Stimulated activated naive CD4-positive, alpha-beta T cell (primary cell): ENCODE measurements at places on chromosomes 16 and 17.

- DNase-seq, result no peak
Measured at GRCh38 chr17:38748892-38749222, 721 bp upstream of the PCGF2 start.

GRCh38 chr17:1160591-1161390, 19.0 kb downstream of the ABR start:
- DNase-seq, result no peak

- no peak for DNase-seq
Measured at GRCh38 chr17:55140809-55141208, 124.0 kb upstream of the HLF start.

DNA sequence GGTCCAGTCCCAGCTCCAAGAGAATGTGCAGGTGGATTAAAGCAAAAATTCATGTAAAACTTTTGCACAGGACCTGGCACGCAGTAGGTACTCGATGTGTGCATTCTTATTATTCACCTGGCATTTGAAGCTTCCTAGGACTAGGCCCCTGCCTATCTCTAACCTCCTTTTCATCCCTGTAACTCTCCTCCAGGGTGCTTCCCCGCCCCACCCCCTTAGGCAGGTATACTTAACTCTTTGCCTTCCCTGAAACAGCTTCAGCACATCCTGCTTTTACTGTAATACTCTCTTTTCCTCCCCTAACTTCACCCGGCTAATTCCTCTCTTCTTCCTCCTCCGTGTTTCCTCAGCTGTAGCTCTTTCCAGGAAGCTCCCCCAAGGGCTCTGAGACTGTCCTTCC, 54.8 kb downstream of the CDK5R1 start:
- no peak for DNase-seq

- DNase-seq, result no peak
Measured at GRCh38 chr16:28188085-28188916, 23.5 kb downstream of the XPO6 start.

- no peak for DNase-seq
Measured at GRCh38 chr17:32356750-32357149, 6.8 kb downstream of the ZNF207 start.

GRCh38 chr17:31198026-31198425, 99.0 kb downstream of the OMG start:
- DNase-seq, result no peak

DNA sequence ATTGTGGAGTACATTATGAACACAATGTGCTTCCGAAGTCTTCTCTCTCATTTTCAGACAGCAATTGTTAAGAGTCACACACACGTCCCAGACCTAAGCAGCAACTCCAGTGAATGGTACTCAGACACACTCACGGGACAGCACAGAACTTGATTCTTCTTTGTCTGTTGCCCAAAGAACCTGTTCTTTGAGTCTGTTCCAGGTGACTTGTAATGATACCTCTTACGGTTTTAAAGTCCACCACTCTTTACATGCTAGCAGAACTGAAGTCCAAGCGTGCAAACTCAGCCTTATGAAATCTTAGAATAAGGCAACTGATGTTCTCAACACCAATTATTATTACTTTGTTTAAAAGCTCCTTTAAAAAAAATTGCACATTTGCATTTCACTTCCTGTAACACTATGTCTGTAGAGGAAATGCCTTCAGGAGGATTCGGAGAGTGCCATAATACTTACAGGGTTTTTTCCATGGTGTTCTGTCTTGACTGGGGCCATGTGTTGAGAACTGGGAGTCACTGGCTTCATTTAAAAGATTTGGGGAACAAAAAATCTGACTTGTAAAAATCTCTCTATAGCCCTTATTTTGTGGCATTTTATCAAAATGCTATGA, 48.1 kb downstream of the MARF1 start:
- no peak for DNase-seq

- no peak for DNase-seq
Measured at GRCh38 chr17:50689251-50689650, 18.5 kb downstream of the ANKRD40 start.

- no peak for DNase-seq
Measured at GRCh38 chr16:77986011-77986740, 36.2 kb upstream of the CLEC3A start.

GRCh38 chr17:4327606-4328005, 38.9 kb downstream of the UBE2G1 start:
- no peak for DNase-seq

- no peak for DNase-seq
Measured at GRCh38 chr16:27819356-27819755, 244.2 kb downstream of the GSG1L start.

DNA sequence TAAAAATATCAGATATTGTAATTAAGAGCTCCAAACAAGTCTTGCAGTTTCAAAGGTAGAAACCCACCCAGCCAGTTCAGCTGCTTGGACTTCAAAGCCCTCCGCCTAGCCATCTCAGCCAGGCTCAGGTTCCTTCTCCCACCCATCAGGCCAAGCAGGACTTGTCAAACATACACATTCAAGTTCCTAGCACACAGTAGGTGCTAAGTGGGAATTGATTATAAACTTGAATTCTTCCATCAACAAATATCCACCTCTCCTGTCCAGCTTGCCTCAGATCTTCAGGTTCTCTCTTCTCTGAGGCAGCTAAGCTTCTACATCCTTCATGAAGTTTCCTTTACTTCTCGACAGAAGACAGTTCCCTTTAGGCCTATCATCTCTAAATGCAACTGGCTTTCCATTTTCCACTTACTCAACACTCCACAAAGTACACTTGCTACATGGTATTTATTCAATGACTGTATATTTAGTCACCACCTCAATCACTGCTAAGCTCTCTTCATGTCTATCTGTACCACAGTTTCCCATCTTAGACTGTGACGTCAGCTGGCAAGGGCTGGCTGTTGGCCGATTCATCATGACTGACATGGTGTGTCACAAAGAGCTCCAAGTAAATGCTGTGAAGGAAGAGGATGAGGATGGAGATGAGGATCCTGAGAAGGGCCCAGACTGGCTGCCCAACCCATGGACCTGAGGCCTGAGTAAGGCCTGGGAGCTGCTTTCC, 13.3 kb upstream of the COG7 start:
- DNase-seq, result no peak

DNA sequence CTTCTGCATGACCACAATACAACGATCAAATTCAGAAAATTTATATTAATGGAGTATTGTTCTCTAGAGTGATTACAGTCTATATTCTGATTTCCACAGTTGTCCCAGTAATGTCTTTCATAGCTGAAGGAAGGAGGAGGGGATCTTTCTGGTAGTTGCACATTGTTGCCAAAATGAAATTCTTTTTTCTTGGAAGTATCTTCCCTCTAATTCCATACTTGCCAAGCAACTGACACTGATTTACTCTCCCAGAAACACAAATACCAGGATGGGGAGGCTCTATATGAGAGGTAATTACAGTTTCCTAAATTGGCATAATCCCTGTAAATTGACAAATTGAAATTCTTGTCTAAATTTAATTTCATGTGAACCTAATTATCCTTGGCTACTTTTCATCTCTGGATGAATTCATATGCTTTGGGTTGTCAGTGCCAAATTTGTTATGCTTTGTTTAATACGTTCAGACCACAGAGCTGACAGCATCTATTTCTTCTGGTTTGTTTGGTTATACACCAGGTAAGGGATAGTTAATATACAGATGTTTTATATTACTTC, 30.0 kb downstream of the NOL11 start:
- no peak for DNase-seq

GRCh38 chr17:65017207-65017774, 39.2 kb downstream of the GNA13 start:
- no peak for DNase-seq

- DNase-seq, result peak; percentile 44
Measured at GRCh38 chr17:45225051-45225700, 3.5 kb downstream of the FMNL1 start.

DNA sequence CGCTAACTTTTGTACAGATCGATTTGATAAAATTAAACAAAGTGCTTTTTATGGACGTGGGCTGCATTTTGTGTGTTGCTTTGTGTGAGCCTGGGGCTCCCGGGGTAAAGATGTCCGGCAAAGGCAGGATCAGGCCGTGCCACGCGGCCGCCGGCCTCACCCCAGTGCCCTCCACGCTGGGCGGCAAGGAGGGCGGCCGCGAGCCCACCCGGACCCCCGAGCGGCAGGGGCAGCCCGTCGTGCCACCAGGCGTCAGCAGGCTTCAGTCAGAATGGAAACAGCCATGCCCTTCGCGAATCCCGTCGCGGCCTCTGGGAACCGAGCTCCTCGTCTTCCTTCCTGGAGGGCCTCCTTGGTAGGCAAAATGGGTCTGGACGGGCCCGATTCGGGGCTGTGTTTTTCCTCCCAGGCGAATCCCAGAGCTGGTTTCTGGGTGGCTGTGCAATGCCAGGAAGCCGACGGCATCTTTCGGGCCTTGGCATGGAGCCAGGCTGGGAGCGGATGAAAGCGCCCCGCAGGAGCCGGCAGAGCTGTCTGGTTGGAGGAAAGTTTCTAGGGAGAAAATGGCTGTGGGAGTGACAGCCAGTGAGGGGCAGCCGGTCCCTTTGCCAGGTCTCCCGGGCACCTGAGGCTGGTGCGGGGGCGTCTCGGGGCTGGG, 5.5 kb downstream of the SOX8 start:
- no peak for DNase-seq

DNA sequence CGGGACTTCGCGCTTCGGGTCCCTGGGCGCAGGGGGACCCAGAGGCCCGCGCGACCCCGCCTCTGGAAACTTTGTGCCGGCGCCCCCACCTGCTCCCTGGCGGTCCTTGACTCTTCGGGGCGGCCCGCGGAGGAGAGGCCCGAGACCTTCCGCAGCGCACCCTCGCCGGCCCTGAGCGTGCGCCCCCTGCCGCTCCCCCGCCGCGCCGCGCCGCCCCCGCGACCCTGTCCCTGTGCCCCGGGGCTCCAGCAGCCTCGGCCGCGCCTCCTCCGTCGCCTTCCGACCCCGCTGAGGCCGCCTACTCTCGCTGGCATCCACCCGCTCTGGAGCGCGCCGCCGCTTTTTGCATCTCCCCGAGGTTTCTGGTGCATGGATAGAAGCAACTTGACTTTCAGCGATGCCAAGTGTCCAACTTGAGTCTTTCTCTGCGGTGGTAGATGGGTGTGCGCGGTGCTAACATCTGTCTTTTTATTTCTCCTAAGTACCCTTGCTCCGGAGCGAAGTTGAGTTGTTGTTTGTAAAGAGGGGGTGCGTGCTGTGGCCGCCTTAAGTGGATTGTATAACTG, 414 bp downstream of the DUSP14 start:
- DNase-seq, result peak; percentile 76

DNA sequence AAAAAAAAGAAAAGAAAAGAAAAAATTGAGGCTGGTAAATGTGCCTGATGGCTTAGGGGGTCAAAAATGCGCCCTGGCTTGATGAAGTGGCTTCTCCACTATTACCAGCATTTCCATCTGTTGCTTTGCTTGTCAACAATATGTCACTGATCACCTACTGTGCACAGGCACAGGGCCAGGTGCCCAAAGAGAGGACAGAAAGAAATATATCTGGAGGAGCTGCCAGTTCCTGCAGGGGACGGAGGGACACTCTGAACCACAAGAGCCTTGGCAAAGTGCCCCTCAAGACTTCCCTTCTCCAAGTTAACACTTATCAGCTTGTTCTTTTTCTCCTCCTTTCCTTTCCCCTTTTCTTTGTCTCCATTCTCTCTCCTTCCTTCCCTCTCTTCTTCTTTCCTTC, 34.7 kb downstream of the GINS3 start:
- DNase-seq, result no peak

DNA sequence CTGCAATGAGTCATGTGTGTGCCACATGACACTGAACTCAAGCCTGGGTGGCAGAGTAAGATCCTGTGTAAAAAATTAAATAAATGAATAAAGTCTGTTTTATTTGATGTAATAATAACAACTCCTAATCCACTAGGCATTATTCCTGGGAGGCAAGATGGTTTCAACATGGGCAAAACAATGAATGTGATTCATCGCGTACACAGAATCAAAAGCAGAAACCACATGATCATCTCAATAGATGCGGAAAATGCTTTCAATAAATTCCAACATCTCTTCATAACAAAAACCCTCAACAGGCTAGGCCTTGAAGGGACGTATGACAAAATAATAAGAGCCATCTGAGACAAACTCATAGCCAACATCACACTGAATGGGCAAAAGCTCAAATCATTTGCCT, 195.4 kb downstream of the CDH11 start:
- no peak for DNase-seq

DNA sequence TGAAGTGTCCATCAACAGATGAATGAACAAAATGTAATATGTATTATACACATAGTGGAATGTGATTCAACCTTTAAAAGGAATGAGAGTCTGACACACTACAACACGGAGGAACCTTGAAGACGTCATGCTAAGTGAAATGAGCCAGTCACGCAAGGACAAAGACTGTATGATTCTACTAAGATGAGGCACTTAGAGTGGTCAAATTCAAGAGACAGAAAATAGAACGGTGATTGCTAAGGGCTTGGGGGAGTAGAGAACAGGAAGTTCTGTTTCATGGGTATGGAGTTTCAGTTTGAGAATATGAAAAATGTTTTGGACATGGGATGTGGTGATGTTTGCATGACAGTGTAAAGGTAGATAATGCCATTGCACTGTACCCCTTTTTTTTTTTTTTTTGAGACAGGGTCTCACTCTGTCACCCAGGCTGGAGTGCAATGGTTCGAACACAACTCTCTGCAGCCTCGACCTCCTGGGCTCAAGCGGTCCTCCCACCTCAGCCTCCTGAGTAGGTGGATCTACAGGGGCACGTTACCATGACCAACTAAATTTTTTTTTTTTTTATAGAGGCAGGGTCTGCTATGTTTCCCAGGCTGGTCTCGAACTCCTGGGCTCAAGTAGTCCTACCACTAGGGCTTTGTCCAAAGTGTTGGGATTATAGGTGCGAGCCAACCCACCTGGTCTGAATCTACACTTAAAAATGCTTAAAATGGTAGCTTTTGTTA, 2.9 kb upstream of the CCDC102A start:
- DNase-seq, result no peak

DNA sequence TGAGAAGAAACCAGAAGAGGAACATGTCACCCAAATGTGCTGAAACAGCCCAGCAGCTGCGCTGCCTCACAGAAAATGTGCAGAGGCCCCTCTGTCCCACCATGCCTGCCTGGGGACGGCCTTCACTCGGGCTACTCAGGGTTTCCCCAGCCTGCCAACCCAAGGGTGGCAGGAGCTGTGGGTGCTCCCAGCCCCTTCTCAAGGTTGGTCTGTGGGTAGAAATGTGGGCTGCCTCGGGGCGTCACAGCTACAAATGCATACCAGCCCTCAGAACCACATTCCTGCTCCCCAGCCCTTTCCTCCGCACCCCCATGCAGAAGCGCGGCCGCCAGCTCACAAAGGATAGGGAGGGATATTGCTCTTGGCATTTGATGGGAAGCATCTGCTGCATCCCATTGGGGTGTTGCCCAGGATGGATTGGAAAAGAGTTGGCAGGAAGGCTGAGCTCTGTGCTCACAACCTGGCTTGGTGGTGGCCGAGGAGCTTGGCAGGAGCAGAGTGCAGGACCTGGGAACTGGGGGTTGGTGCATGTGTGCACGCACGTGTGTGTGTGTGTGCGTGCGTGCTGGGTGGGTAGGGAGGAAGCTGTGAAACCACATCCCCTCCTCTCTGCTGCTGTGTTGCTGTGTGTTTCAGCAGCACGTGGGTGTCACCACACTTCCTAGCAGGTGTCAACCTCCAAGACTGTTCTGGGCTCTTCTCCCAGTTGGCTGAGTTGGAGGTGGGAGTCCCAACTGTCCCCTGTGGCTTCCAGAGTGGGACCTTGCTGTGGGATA, 304.4 kb downstream of the SEC14L1 start:
- peak; percentile 77 for DNase-seq
